SW480 (cell line): ENCODE measurements at places on chromosomes 2 and 18.

- DNase-seq: no peak
These were observed 810.9 kb downstream of the CPS1 start for GRCh38 chr2:211367293-211367692.

- no peak for DNase-seq
These were observed 136.4 kb downstream of the INHBB start for GRCh38 chr2:120482334-120482733.

GRCh38 chr2:32484937-32485336 is 128.1 kb downstream of the BIRC6 start:
- peak; percentile 59 for DNase-seq

GRCh38 chr2:178070824-178071223 is 1.8 kb downstream of the PDE11A start:
- DNase-seq: peak; percentile 3

DNA sequence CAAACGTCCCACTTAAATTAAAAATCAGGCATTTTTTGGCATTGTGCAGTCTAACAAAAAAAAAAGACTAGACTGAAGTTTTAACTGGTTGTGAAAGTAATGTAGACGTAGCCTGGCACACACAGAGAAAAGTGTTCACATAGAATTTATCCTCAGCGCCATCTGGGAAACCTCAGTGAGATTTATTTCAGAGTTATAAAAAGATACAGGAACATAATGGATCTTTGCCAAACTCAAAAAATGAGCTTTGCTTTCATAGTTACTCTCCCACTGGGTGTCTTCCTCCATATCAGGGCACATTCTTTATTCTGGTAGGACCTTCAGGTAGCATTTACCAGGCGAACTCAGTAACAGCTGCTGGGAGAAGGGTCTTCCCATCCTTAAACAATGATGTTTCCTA is 532.4 kb upstream of the SALL3 start:
- no peak for DNase-seq

DNA sequence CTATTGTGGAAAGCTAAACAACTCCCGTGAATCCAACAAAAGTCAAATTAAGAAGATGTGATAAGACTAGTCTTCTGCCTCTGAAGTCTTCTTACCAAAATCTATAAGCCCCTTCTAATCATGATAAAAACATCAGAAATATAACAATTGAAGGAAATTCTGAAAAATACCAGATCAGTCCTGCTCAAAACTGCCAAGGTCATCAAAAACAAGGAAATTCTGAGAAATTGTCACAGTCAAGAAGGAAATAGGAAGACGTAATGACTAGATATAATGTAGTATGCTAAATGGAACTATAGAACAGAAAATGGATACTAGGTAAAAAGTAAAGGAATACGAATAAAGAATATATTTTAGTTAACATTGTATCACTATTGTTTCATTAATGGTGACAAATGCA is 314.0 kb downstream of the TMX3 start:
- DNase-seq: no peak

DNA sequence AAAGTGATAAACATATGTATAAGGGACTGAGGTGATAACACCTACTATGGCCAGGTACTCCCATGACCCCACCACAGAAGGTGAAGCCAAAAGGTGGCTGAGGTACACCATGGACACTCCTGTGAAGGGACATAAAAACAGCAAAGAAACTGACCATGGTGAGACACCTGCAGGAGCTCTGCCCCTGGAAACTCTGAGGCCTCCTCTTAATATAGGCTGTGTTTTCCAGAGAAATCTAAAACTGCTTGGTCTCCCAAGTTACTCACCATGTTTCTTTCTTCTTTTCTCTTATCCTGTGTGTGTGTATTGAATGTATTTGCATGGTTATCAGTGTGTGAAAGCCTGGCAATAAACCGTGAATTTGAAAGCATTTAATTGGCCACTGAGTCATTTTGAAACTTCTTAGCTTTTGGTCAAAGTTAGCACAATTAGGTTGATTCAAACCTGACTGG is 739.3 kb upstream of the GCFC2 start:
- DNase-seq: no peak
